Airway epithelial cell (primary cell): ENCODE measurements at places on chromosomes 7 and 10. TPM values are rescaled to one million over a fixed set of nuclear protein-coding genes. Genes with fewer than 3 reads are reported as not detected.

Gene OR9A2
- total RNA-seq, result not detected in 2 replicates

Gene CPA2
- total RNA-seq, result not detected in 2 replicates

Gene DPYSL4
- total RNA-seq, result 0.14 and 0.71 TPM in 2 replicates

Gene OPN1SW
- total RNA-seq, result not detected in 2 replicates

Gene NT5C3A
- 17.4 and 20.3 TPM in 2 replicates for total RNA-seq

Gene CCSER2
- 13.8 and 18.4 TPM in 2 replicates for total RNA-seq

Gene MYO1G
- not detected in 2 replicates for total RNA-seq

Gene ANKRD30A
- total RNA-seq, result not detected in 2 replicates
